ENCODE measurements at places on chromosomes 3 and 15.

GRCh38 chr3:41002104-41002503 lies 197.2 kb upstream of the CTNNB1 start:
- no peak for DNase-seq

GRCh38 chr3:142272200-142272891 lies 47.0 kb upstream of the GK5 start:
- DNase-seq, result no peak

GRCh38 chr15:58880320-58880719 lies 53.2 kb downstream of the SLTM start:
- no peak for DNase-seq

DNA sequence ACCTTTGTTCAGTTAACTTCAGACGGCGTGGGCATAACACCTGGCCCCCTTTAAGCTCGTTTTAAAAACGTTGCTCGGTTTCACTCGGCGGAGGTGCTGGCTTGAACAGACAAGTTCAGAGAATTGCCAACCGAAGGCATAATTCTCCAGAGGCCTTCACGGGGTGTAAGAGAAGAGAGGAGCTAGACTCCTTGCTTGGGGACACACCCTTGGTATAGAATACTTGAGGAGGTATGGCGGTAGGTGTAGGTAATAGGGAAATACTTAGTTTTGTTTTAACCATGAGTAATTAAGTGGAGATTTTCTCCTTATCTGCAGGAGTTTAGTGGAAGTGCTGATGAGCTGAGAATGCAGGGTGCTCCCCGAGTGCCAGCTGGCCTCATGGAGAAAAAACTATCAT lies 921 bp downstream of the FBXL2 start:
- no peak for DNase-seq

DNA sequence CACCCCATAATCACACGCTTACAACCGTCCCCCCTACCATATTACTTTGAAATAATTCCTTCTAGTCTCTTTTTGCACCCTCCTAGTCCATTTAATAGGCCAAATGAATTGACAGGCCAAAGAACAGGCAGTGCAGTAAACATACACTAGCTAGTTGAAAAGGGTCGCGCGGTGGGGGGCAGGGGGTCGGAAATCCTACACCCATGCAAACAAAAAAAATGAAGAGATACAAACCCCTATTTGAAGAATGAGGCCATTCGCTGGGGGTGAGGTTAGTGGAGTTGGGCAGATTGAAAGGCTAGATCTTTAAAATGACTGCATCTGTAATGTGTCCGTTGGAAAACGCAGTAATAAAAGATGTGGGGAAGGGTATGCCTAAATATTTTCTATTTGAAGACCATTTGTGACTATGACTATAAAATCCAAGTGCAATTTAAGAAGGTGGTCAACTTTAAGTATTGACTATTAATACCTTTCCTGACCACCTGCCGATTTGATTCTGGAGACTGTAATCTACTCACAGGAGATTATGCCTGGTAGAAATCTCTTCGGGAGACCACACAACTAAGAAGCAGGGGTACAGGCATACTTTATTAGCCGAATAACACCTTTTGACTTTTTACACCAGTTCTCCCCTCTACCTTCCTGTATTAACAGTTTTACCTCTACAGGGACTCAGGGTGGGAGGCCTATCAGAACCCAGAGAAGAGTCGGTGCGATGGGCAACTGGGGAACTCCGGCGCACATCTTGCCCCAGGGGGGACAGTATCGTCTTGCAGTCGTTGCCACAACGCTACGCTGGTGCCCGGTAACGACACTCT lies 762 bp upstream of the ARL6 start:
- no peak for DNase-seq

DNA sequence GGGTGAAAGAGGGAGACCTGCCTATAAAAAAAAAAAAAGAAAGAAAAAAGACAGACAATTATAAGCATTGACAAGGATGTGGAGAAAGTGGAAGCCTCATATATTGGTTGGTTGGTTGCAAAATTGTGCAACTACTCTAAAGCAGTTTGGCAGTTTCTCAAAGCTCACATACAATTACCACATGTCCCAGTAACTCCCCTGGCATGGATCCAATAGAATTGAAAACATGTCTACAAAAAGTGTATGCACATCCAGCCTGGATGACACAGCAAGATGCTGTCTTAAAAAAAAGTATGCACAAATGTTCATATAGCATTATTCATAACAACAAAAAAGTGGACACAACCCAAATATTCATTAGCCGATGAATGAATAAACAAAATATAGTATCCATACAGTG lies 19.5 kb downstream of the SETMAR start:
- DNase-seq, result no peak

- no peak for DNase-seq
Measured at GRCh38 chr3:98759629-98760028, 3.5 kb upstream of the ST3GAL6 start.

GRCh38 chr3:189586941-189587663 lies 44.1 kb upstream of the TP63 start:
- no peak for DNase-seq

DNA sequence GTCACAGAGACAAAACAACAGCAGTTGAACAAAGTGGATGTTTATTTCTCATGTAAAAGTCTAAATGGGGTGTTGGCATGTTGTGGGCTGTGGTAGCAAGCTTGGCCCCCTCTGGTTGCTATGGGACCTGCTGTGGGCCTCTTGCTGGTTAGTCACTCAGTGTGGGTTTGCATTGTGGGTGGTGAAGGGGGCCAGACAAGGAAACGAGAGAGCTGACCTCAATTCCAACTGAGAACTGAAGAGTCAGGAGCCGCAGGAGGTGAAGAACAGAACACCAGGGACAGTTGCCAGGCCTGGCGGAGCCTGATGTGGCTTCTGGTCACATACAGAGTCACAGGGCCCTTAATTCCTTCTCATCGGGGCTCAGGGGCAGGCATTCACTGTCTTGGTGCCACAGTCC lies 1.9 kb upstream of the ADPGK start:
- DNase-seq, result no peak

GRCh38 chr3:127665586-127665985 lies 7.2 kb upstream of the ABTB1 start:
- DNase-seq, result no peak

DNA sequence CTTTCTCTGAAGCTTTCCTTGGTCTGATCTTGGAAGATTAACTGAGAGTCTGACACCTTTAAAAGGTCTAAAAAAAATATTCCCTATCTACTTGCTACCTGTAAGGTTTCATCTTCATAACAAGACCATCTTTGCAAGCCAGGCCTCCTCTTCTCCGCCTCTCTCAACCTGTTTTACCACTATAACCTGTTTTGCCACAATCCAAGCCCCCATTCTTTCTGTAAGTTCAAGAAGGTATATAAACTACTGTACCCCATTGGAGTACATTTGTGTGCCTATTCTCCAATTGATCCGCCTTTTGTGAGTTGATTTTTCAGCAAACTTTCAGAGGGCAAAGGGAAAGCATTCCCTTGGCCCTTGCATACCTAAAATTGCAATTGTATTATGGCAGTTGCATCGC lies 319.3 kb upstream of the NECTIN3 start:
- DNase-seq, result no peak

DNA sequence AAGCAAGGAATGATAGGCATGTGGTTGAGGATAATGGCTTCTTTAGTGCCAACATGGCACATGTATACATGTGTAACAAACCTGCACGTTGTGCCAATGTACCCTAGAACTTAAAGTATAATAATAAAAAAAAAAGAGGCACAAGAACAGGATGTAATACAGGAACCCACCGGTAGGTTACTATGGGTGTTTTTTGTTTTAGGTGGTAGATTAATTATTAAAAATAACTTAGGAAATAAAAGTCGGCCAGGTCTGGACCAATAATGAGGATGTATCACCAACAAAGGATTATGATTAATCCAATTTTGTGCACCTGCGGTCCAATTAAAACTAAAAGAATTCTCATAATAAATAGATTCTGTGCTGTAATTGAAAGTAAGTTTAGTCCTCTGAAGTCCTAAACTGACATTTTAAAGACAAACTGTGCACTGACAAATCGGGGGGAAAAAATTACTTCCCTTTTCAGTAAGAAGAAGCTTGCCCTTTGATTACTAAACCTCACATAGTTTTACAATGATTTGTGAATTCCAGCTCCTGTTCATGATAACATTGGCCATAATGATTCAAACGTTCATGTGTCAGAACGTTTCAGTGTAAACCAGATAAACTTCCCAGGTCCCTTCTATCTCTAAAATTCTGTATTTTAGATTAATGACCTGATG lies 62.2 kb downstream of the CASR start:
- DNase-seq, result no peak

GRCh38 chr3:147413686-147414389 lies 4.7 kb downstream of the ZIC1 start:
- DNase-seq, result no peak

GRCh38 chr3:54094926-54095325 lies 27.4 kb upstream of the CACNA2D3 start:
- no peak for DNase-seq

GRCh38 chr15:70438776-70439175 lies 324.6 kb downstream of the UACA start:
- DNase-seq, result no peak

- DNase-seq, result no peak
Measured at GRCh38 chr15:90004671-90005070, 3.5 kb downstream of the ZNF710 start.

- DNase-seq, result no peak
Measured at GRCh38 chr15:52481915-52482314, 46.8 kb downstream of the MYO5A start.

DNA sequence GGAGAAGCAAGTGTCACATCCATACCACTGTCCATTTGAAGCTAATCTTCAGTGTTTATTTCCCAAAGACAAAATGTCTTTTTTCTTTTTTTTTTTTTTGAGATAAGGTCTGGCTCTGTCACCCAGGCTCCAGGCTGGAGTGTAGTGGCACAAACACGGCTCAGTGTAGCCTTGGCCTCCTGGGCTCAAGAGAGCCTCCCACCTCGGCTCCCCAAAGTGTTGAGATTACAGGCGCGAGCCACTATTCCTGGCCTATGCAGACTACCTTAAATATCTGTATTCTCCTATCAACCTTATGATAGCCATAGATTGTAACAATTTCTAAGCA lies 27.7 kb upstream of the VPS33B start:
- DNase-seq, result no peak

GRCh38 chr3:187568171-187568570 lies 102.0 kb downstream of the SST start:
- no peak for DNase-seq

GRCh38 chr3:34920806-34921205 lies 718.5 kb upstream of the ARPP21 start:
- DNase-seq, result no peak

DNA sequence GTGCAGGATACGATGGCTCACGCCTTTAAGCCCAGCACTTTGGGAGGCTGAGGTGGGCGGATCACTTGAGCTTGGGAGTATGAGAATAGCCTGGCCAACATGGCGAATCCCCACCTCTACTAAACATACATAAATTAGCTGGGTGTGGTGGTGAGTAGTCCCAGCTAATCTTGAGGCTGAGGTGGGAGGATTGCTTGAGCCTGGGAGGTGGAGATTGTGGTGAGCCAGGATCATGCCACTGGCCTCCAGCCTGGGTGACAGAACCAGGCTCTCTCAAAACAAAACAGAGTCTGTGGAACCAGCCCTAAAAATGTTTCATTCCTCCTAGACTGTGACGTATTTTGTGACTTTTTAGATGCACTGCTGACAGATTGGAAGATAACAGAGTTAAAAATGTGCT lies 34.3 kb upstream of the RAD51 start:
- no peak for DNase-seq

DNA sequence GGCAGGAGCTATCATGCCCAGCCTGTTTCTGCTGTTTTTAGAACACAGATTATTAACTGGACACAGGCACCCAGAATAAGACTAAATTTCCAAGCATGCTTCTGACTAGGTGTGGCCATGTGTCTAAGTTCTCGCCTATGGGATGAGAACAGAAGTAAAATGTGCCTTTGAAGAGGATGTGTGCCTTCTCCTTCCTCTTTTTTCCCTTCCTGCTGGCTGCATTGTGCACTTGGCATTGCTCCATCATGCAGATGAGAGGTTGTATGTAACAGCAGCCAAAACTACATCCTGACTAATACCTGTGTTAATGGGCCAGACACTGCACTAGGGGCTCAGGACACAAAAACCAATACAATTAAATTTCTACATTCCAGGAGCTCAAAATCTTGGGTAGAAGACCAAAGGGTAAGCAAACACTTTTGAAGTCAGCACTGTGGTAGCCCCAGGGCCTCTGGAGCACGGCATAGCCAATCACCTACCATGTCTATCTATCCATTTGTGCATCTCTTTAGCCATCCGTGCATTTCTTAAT lies 40.9 kb upstream of the RNU6-1 start:
- DNase-seq, result no peak

DNA sequence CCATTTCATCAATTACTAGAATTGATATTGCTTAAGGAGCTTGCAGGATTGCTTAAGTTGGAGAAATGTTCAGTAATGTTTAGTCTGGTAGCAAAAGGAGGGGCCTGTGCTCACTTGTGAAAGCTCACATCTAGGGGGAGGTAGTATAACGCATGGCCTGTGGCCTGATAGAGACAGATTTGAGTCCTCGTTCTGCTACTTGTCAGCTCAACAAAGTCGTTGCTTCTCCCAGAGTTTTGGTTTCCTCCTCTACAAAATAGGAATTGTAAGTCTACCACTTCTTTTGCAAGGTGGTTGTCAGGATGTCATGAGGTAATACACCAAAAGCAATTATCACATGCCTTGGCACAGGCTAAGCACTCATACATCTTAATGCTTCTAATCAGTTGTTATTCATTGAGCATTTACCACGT lies 1.3 kb downstream of the ST3GAL6 start:
- no peak for DNase-seq

DNA sequence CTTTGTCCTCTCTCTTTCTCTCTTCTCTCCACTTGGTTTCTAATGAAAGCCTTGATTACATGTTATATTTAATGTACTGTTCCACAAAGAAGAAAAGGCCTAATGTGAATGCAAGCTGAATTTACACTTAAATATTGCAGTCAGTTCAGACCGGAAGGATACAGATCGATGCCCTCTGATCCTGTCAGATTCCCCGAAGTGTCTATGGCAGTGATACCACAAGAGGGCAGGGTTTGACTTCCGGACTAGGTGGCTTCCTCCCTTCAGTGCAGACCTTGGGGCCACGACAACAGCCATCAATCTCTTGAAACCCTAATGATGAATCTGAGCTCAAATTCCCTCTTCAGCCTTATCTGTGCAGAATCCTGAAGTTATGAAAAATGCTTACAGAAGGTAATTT lies 29.5 kb downstream of the AGTR1 start:
- no peak for DNase-seq

Data from activated CD8-positive, alpha-beta memory T cell treated with anti-CD3 and anti-CD28 coated beads for 1 hour (primary cell).